WERI-Rb-1 (cell line): ENCODE measurements at places on chromosomes 7 and 10.
A peak's percentile ranks its signal among the peaks of the same experiment; 100 is the strongest.

DNA sequence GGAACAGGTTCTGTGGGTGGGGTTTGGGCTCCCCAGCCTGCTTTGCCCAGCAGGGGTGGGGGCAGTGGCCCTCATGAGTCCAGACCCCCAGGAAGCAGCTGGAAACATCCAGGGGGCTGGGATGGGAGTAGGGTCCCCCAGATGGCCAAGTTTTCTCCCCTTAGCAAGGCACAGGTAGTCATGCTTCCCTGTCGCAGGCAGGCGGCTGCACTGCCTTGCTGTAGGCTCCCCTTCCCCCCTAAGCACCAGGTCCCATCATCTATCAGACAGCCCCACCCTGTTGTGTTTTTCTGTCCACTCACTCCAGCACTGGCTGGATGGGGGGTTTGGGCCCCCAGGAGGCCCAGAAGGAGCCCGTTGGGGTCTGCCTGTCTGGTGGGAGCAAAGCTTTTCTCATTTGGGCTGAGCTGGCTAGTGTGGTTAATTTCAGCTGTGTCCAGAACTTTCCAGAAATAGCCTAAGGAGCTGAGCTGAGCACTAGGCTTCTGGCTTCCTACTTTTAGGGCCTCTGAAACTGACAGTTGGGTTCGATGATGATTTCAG, 7.9 kb downstream of the BRI3 start:
- no peak for DNase-seq

GRCh38 chr10:24886290-24886680, 66.1 kb downstream of the PRTFDC1 start:
- DNase-seq, result no peak

DNA sequence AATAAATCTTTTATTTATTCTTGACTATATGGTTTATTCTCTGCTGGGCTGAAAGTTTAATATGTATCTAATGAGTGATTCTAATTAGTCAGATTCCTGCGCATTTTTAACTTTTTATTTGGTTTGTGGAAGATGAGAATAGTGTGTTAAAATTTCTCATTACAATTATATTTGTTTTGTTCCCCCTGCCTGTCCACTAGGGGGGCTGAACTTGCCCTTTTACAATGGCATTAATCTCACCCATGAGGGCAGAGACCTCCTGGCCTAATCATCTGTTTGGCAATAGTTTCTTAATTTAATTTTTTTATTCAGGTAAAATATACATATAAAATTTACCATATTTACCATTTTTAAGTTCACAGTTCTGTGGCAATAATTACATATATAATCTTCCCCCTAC, 278.5 kb upstream of the NPY start:
- no peak for DNase-seq

DNA sequence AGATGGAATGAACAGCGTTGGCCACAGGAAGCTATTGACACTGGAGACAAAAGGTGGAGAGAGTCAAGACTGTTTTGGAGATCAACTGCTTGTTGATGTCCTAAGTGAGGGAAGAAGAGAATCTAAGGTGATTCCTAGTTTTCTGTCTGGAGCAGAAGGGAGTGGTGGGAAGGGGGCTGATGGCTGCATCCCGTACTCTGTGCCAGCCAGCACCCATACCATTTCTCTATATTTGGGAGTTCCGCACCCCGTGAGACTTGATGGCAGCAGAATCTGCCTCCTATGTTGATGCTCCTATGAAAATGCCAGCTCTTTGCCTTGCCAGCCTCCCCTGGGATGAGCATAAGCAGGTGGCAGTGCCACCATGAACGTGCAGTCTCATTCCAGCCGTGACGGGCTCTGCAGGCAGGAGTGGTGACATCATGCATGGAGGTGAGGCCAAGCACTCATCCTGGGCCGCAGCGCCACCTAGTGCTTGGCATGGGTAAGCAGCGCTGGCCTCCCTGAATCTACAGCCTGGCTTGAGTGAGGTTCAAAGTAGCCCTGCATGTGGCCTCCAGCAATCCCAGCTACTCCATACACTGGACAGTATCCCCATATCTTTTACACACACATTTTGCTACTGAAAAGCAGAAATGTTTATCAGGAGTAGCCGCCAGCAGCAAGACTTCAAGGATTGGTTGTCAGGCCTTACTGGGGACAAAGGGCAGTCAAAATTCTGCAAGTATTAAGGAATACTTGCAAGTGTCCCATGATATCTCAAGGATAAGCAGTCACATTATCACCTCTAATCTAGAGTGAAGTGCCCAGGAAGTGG, 43.0 kb downstream of the PODXL start:
- DNase-seq, result peak; percentile 82

GRCh38 chr7:121395494-121395960, 581 bp downstream of the FAM3C start:
- DNase-seq, result no peak

DNA sequence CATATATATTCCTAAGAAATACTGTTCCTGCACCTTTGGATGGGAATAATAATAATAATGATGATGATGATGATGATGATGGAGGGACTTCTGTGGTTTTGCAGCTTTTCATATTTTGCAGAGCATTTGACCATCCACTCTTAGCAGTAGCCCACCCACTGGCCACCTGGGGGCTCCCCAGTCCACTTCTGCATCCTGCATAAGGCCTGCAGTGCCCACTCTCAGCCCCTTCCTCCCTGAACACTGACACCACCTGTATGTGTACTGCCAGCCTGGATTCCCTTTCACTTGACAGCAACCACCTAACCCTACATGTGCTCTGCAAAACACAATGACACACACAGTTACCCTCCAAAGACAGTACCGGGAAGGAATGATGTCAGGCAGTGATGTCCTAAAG, 131.4 kb downstream of the ADAM12 start:
- peak; percentile 54 for DNase-seq

- DNase-seq, result no peak
Observed at GRCh38 chr7:15085366-15085765, 182.8 kb upstream of the DGKB start.

- no peak for DNase-seq
Observed at GRCh38 chr7:101702362-101702850, 73.3 kb upstream of the MYL10 start.

DNA sequence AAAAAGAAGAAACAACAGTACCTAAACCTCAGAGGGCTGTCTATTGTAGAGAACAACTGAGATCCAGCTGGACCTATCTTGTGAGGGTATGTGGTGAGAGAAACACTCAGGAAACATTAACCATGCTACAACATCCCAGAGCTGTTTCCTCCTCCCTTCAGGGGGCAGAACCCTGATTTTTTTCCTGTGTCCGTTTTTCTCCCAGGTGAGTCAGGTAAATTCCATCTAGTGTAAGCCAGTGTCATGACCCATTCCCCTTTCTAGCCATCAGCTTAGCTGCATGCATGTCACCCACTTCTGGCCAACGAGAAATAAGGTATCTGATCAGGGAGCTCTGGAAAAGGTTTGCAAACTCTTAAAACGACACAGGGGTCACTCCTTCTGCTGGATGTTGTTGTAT, 103.8 kb downstream of the DNMBP start:
- DNase-seq, result no peak

- DNase-seq, result no peak
Observed at GRCh38 chr10:4181621-4182049, 396.6 kb upstream of the KLF6 start.

- DNase-seq, result no peak
Observed at GRCh38 chr7:150791746-150792452, 8.3 kb downstream of the TMEM176B start.

DNA sequence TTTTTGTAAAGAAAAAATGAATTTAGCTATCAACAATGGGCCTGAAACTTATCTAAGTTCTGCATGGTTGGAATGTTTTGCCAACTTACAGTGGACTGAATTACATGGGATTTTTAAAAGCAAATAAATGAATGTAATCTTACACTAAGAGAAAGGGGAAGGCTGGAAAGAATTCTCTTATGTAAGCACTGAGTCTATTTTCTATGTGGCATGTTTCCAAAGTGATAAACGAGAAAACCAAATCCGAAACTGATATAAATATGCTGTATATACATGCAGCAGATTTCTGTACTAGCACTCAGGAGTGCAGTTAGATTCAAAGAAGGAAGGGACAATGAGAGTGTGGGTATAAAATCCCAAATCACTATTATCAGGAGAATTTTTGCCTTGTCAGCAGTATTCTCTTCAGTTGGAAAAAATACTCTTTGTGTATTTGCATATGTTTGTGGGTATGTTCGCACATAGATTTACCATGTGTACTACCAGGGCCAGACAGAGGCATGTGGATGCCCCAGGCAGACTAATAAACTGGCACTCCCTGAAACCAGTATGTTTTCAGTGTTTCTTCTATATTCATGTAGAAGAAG, 334.3 kb upstream of the SEMA3D start:
- DNase-seq, result no peak

DNA sequence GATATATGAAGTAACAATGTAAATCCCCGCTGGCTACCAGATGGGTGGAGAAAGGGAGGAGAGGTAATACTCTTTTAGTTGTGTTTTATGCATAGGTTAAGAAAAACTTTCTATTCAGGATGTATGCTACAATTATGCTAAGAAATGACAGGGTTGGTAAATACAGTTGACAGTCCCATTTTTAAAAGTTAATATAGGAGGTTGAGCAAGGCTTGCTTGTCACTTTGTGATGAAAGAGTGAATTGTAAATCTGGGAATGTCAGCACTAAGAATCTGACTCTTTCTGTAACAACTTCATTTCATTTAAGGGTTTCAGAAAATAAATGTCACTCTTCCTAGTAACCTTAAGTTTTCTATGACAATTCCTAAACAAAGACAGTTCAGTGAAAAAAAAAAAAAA, 59.8 kb downstream of the PTPRZ1 start:
- DNase-seq, result no peak

GRCh38 chr7:155109121-155109520, 39.0 kb downstream of the HTR5A start:
- no peak for DNase-seq

GRCh38 chr7:27611059-27611458, 51.6 kb downstream of the HIBADH start:
- DNase-seq, result no peak

GRCh38 chr10:12972146-12972545, 29.4 kb downstream of the CCDC3 start:
- DNase-seq, result no peak

- DNase-seq, result no peak
Observed at GRCh38 chr7:127177156-127177555, 75.6 kb downstream of the GRM8 start.

GRCh38 chr7:11513460-11513859, 318.5 kb downstream of the THSD7A start:
- DNase-seq, result no peak

- no peak for DNase-seq
Observed at GRCh38 chr10:93039721-93040120, 20.9 kb upstream of the CYP26C1 start.

DNA sequence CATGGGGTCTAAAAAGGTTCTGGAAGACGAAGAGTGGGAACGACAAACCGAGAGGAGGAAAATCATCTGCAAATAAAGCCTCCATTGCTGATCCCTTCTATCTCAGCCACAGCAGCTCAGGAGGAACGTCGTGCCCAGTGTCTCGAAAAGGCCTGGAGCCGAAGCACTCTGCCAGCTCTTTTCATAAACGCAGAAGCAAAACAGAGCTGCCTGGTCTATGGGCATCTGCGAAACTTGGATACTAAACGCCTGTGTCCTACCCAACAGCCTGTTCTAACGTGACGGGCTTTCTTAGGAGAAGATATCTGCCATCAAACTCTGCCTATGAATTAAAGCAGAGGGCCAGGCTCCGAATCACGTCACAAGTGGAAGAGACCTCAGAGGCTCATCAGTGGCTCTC, 68.7 kb downstream of the GNA12 start:
- no peak for DNase-seq

GRCh38 chr10:11603741-11604140, 7.7 kb downstream of the USP6NL start:
- DNase-seq, result no peak

- no peak for DNase-seq
Observed at GRCh38 chr7:32958046-32959025, 1.1 kb downstream of the FKBP9 start.

DNA sequence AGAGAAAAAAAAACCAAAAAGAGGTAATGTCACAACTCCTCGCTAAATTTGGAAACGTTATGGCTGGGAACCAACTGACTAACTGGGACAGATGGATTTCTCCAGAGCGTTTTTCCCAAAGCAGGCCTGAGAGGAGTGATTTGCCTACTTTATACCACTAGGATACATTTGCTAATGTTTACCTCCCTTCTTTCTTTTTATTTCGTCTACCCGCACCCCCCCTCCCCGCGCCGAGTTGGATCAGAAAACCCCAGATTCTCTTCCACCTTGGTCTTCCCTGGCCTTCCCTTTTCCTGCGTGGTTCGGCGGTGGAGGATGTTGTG, 7.2 kb downstream of the CPA2 start:
- no peak for DNase-seq

DNA sequence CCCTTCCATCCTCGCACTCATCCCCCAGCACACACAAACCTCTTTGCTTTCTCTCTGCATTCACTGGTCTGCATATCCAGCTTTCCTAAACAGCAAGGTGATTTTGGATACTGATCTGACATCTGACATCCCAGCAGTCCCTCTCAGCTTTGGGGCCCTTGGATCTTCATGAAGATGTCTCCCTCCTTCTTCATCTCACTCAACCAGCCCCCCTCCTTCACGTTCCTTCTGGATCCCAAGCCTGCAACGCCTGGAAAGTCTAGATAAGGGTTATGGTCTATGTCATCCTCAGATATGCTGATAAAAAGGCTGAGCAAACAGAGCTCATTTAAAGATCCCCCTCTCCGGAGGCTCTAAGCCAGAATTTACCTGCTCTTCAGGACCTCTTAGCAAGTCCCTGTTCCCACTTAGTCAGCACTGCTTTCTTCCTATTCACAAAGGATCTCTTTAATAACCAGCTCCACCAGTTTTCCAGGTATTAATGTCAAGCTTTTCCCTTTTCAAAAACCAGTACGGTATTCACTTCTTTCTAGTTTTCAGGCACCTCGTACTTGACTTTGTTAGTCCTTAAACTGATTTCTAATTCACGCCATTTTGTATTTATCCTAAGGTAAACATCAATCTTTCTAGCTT, 38.9 kb downstream of the CREB3L2 start:
- DNase-seq, result no peak

DNA sequence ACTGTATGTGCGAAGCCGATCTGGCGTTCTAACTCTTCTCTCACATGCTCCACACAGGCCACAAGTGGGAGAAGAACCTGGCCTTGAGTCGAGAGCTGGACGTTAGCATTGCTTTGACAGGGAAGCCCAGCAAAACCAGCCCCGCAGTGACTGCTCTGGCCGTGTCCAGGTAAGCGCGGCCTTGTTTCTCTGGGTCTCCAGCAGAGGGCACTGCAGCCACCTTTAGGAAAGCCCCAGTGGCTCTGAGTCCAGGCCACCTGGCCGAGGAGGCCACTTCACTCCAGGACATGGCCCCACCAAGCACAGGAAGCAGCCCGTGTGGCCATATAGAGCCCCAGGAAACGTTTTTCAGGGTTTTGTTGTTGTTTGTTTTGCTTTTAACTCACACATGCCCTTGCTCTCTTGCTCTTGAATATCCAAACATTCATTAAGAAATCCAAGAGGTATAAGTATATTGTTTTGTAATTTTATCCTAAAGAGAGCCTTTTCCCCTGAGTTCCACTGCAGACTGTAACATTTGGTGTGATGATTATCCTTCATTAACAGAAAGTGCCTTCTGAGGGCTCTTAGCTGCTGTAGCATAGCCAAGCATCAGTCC, 41.8 kb upstream of the LRRC18 start:
- DNase-seq, result peak; percentile 77

GRCh38 chr10:52459097-52459496, 145.0 kb downstream of the DKK1 start:
- no peak for DNase-seq
